ACHN (cell line): ENCODE measurements at places on chromosomes 6 and 20.

GRCh38 chr20:19583532-19584175, 174.4 kb upstream of the RIN2 start:
- DNase-seq: peak; percentile 59

DNA sequence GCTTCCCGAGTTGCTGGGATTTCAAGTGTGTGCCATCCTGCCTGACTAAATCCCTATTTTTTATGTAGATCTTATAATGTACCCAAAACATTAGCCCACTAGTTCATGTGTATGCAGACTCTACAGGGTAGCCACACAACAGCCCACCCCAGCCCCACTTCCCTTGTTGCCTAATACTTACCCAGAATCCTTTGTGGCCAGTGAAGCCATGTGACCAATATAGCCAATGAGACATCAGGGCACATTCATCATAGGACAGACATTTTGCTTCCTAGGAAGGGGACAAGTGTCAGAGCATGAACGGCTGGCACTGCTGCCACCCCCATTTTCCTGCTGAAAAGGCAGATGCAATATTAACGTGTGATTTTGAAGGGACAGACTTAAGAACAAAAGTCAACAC, 36.0 kb upstream of the TCP11 start:
- no peak for DNase-seq

GRCh38 chr6:124203101-124203811, 399.6 kb downstream of the NKAIN2 start:
- DNase-seq: no peak

GRCh38 chr20:58880994-58881752, 28.7 kb downstream of the GNAS start:
- DNase-seq: peak; percentile 9

- DNase-seq: no peak
Measured at GRCh38 chr6:16419636-16420336, 181.4 kb downstream of the GMPR start.

GRCh38 chr20:62409931-62410745, 3.1 kb upstream of the CABLES2 start:
- peak; percentile 48 for DNase-seq

DNA sequence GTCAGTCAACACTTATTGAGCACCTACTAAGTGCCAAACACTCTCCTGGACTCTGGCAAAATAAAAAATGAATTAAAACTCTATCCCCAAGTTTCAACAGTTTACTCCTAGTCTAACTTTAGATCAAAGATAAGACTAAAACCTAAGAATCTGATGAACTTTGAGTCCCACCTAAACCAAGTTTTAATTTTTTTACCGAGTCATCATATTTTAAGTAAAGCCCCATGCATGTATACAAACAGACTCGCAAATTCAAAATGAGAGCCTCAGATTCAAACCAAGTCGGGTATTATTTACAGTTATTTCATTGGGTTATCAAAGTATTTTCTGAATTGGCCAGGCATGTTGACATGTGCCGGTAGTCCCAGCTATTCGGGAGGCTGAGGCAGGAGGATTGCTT, 28.2 kb downstream of the BNIP5 start:
- no peak for DNase-seq

DNA sequence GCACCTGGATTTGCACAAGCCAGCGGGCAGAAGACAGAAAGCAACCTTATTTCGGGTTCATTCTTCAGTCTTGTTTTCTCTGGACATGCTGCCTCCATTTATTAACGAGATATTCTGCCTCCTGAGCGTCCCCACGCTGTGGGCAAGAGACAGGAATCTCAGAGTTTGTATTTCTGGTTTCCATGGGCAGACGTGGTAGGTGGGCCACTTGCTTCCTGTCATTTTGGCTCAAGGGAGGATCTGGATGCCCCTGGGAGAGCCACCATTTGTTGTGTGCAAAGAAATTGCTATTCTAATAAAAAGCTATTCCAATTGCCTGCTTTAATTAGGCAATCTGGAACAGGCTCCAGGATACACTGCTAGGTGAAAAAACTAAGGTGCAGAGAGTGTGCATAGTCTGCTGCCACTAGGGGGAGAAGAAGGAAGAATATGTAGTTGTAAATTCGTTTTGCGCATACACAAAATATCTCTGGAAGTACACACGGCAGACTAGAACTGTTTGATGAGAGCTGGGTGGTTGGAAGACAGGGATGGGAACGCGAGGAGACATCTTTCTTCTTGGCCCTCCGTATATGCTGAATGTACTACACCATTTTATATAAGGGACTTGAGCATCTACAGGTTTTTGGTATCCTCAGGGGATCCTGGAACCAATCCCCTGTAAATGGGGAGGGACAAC, 30.1 kb upstream of the SLC16A10 start:
- DNase-seq: peak; percentile 56

GRCh38 chr20:61525781-61526431, 273.8 kb downstream of the CDH4 start:
- no peak for DNase-seq

- no peak for DNase-seq
Measured at GRCh38 chr6:2109796-2110195, 135.6 kb downstream of the GMDS start.

- DNase-seq: no peak
Measured at GRCh38 chr20:23386304-23387117, 24.5 kb downstream of the GZF1 start.

- no peak for DNase-seq
Measured at GRCh38 chr6:73264446-73264845, 1.4 kb upstream of the KHDC1 start.

GRCh38 chr6:11972806-11973205, 39.3 kb upstream of the HIVEP1 start:
- DNase-seq: no peak

- no peak for DNase-seq
Measured at GRCh38 chr6:130431346-130431852, 65.6 kb downstream of the TMEM200A start.

- no peak for DNase-seq
Measured at GRCh38 chr6:50905297-50905696, 86.6 kb downstream of the TFAP2B start.
